Upper lobe of right lung (tissue), 1 donor: ENCODE measurements at places on chromosomes 12 and 14.

DNA sequence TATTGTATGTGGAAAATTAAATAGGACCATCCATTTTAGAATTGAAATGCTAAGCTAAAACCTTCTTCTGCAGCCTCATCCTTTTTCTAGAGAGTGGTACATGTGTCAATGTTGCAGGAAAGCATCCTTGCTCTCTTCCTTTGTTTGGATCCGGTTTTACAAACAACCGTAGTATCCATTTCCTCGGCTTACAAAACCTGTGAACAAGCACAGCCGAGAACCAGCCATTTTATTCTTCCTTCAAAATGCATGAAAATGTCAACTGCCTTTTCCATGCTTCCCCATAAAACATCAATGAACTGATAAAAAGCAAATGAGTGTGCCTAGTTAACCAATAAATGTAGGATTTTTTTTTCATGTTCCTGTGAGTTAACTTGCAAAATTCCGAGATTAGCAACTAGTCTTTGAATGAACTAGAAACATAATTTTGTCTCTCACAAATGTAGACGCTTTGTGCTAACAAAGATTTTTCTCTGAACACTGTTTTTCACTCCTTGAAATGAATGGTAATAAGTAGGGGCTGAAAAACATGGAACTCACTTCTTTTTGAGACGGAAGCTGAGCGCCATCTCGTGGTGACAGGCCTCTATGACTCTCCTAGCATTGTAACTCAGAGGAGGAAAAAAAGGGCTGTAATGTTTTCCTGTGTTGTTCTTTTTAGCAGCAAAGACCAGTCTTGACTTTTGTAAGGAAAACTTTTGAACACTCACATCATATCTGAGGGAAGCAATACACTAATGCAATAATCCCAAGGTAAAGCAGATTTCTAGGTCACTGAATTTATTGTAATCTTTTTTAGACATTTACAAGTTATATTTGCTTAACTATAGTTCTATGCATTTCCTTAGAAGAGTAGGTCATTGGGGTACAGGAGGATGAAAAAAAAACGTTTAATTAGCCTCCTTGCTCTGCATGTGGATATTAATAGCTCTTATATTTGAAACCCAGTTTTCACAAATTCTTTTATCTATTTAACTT, 157.4 kb upstream of the FOXG1 start:
- no peak for DNase-seq

GRCh38 chr14:54356172-54356571, 40.6 kb upstream of the CDKN3 start:
- DNase-seq: no peak

DNA sequence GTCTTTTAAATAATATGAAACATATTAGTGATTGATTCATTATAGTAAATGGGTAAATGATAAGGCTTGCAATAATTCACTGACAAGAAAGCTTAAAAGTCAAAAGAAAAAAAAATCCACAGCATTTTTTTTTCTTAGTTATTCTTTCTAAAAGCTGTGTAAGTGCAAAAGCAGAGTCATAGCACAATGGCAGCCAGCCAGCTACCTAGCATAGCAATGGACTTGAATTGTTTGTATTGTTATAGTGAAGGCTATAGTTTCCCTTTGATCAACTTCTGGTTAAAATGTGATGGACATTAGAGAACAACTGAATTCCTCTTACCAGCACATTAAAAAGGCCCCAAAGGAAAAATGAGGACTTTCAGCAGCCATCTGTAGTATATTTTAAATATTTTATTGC, 232.1 kb downstream of the NAV3 start:
- no peak for DNase-seq

- DNase-seq: no peak
These were observed 147.9 kb downstream of the ETV6 start for GRCh38 chr12:11797317-11797913.

DNA sequence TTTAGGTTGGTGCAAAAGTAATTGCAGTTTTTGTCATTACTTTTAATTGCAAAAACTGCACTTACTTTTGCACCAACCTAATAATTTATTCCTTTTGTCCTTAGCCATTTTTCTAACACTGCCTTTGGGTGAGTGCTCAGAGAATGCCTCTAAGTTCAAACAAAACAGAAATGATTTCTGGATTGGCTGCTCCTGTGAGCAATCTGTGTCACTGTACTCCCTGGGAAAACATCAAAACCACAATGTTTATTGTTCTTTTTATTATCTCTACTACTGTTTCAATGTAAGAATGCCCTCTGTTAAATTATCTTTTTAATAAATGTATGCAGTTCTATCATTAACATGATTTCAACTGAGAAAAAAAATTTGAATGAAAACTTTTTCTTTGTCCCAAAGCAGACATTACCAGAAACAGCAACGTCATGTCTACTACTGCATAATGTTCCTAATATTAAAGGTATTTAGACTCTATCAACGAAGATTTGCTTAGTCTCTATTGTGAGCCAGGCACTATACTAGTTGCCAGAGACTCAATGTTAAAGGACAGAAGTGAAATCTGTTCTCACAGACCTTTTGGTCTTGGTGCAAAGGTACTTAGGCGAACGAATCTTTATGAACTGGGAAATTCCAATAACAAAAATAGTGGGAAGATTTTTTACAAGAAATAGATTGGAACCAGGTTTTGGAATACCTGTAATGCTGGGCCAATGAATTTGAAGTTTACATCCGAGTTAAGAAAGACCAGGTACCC, 6.2 kb downstream of the SLC41A2 start:
- DNase-seq: no peak

GRCh38 chr14:23076785-23077408, 18.0 kb downstream of the ACIN1 start:
- DNase-seq: no peak

- no peak for DNase-seq
These were observed 24.8 kb upstream of the NUBPL start for GRCh38 chr14:31536201-31536960.

- no peak for DNase-seq
These were observed 1051.3 kb downstream of the VRK1 start for GRCh38 chr14:97848317-97848980.

DNA sequence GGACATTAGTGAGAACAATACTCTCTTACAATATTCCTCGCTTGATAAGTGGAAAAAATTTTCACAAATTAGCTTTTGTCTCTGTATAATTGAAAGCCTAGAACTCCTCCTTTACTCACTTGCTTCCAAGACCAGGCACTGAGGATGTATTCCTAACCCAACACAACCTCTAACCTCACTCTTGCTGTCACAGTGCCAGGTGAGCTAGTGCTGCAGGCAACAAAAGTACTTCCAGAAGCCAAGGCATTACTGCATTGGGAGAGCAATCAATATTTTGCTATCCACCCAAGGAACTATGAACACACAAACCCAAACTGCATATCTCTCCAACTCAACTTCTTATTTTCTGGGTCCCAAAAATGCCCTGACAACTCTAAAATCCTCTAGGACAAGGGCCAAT, 1081.0 kb downstream of the VRK1 start:
- DNase-seq: no peak

- DNase-seq: no peak
These were observed 7.8 kb downstream of the ADIPOR2 start for GRCh38 chr12:1698720-1699119.

GRCh38 chr14:74414403-74415114, 11.5 kb downstream of the SYNDIG1L start:
- no peak for DNase-seq

- no peak for DNase-seq
These were observed 963 bp downstream of the TCTN2 start for GRCh38 chr12:123671876-123672275.

DNA sequence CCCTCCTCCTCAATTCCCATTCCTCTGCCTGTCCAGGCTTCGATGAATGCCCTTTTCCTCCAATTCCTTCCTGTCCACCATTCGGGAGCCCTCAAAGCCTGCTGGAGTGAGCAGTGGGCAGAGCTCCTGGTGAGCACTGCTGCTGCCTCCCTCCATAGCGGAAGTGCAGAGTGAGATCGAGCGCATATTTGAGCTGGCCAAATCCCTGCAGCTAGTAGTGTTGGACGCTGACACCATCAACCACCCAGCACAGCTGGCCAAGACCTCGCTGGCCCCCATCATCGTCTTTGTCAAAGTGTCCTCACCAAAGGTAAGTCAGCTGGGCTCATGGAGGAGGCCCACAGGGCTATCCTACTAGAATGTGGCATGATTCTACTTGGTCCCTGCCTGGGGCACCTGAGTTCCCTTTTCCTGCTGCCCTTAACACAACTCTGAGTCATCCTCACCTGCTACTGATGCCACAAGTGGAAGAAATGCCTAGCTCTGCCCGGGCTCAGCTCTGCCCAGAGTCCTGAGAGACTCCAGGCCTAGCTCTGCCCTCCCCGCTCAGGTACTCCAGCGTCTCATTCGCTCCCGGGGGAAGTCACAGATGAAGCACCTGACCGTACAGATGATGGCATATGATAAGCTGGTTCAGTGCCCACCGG, 8.0 kb downstream of the CACNB3 start:
- DNase-seq: no peak

GRCh38 chr12:86513226-86513625, 257.0 kb upstream of the MGAT4C start:
- no peak for DNase-seq

DNA sequence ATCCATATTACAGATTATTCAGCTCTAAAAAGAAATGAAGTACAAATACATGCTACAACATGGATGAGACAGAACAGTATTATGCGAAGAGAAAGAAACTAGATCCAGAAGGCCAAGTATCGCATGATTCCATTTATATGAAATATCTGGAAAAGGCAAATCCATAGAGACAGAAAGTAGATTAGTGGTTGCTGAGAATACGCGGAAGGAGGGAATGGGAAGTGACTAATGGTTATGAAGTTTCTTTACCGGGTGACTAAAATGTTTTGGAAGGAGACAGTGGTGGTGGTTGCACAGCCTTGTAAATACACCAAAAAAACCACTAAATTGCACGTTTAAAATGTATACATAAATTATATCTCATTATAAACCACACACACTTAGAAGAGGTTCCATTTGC, 12.5 kb downstream of the PRDM4 start:
- DNase-seq: no peak

GRCh38 chr14:87840906-87841305, 152.1 kb downstream of the GALC start:
- no peak for DNase-seq

DNA sequence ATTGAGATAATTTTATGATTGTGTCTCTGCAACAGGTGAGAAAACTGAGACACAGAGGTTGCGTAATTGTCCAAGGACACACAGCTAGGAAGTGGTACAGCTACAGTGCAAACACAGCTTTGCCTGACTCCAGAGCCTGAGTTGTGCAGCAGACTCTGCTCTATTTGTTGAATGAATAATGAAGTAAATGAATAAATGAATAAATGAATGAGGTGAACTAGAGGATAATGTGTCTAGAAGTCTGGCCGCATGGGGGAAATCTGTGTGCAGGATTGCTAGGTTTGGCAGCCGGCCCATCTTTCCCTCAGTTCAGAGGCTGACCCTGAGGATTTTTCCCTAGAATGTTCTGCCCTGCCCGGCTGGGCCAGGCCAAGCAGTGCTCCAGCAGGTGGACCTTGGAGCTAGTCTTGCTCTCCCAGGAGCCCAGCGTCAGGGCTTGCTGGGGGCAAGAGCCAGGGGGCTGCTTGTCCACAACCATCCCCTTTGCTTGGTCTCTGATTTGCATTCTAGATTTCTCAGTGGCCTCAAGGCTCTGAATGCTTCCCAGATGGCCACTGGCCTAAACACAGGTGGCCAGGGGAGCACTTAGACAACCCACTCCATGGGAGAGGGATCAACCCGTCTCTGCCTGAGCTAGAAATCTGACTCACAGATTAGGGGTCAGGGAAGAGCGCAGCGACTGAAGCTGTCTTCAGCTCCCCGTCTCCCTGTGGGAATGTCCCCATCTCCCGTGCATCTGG, 225.2 kb downstream of the C12orf75 start:
- no peak for DNase-seq

GRCh38 chr14:94109915-94110250, 653 bp upstream of the IFI27 start:
- no peak for DNase-seq

- DNase-seq: no peak
These were observed 8.8 kb downstream of the GPR33 start for GRCh38 chr14:31479027-31479426.

GRCh38 chr12:94207849-94208621, 59.7 kb downstream of the PLXNC1 start:
- no peak for DNase-seq

DNA sequence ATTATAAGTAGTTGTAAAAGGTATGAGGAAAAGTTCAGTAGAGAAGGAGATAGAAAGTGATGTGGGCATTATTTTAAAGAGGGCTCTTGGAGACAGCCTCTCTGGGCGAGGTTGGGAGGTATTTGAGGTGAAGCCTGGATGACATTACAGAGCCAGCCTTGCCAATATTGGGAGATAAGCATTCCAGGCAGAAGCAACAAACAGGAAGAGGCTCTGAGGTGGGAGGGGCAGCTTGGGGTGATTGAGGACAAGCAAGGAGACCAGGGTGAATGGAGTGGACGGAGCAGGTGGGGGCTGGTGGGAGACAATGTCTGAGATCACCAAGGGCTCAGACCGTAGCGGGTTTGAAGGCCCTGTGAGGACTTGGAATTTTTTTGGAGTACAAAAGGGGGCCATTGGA, 87.3 kb downstream of the DYRK2 start:
- no peak for DNase-seq

DNA sequence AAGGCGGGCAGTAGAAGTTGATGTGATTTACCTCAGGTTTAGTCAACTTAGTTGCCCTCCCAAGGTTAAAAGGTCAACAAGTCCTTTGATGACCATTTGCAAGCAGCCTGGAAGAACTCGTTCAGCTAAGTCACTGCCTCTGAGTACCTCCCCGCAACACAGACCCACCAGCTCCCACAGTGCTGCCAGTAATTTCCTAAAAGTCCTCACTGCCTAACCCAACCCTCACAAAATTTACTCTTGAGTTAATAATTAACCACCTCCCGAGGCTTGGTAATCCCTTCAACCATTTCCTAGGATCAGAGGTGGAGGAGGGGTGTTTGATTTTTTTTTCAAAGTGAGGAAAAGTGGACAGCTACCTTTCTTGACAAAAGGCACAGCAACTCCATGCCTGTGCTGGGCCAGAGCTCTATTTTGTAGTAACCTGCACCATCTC, 55.8 kb downstream of the MAP3K9 start:
- peak; percentile 69 for DNase-seq

- no peak for DNase-seq
These were observed 13.8 kb downstream of the PLD4 start for GRCh38 chr14:104938436-104938835.
